ENCODE measurements at places on chromosomes 1 and 21. TPM values are rescaled to one million over a fixed set of nuclear protein-coding genes. Genes with fewer than 3 reads are reported as not detected.

Gene GCSAML
- total RNA-seq = not detected

Gene TNFRSF18
- not detected for total RNA-seq

Gene KIAA0040
- total RNA-seq = 15.0 TPM

Gene TRAF3IP3
- 9.8 TPM for total RNA-seq

Data from adrenal gland (tissue), 19 donors.